Activated CD4-positive, alpha-beta T cell treated with anti-CD3 and anti-CD28 coated beads, Interleukin-2, amount 50 U/mL, for 4 hours (primary cell): ENCODE measurements at places on chromosomes 13 and 19.

DNA sequence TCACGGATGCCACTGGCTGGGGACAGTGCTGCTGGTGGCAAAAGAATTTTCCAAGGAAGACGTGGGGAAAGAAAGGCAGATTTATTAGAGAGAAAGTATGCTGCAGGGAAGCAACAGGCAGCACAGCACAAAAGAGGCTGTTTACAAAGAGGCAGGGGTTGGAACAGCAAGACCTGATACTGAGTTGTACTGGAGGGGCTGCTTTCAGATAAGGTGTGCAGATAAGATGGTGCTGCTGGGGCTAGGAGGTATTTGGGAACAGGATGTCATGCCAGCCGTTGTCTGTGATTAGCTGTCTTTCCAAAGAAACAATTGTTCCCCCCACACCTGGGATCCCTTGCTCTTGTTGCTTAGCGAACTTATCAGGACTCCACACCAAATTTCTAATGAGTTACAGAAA, 2023.3 kb upstream of the PCDH20 start:
- no peak for DNase-seq

DNA sequence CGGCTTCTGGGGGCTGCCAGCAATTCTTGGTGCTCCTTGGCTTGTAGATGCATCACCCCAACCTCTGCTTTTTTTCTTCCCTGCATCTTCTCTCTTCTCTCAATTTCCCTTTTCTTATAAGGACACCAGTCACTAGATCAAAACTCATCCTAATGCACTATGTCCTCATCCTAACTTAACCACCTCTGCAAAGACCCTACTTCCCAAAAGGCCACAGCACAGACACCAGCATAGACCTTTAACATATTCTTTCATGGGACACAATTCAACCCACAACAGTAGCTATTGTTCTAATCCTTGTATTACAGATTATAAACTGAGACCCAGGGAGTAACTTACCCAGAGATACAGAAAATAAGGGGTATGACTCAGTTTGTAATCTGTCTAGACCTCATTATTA, 47.0 kb downstream of the RUBCNL start:
- no peak for DNase-seq

DNA sequence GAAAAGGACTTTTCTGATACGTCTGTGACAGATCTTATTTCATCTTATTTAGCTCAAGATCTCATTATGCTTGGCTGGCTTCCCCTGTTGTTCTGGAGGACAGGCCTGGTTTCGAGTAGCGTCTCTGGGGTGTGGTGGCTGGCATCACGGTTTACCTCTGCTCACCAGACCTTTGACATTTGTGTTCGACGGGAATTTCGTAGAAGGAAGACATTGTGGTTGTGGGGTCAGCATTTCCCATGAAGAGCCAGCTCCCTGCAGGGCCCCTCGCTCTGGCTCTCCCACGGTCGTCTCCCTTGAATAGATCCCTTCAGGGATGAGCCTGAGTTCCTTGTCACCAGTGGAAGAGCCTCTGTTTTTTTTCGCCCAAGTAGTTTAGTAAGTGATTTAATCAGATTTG, 78.6 kb upstream of the TEX29 start:
- DNase-seq = no peak

DNA sequence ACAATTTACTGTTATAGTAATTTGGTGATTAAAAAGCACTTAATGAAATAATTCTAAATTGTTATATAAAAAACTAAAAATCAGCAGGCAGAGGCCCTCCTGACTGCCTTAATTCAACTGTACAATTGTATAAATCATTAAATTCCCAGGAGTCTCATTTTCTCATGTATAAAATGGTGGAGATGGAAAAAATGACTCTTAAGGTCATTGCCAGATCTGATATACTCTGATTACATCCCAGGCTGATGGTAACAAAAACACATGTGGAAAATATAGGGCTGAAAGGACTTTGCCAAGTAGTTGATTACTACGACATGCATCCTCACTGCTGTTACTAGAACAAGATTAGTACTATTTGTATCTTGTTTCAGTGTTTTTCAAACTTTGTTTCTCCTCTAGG, 1020.0 kb upstream of the SLC10A2 start:
- DNase-seq = no peak

- no peak for DNase-seq
Measured at GRCh38 chr19:9939301-9939913, 3.1 kb upstream of the OLFM2 start.

- DNase-seq = no peak
Measured at GRCh38 chr19:39381910-39382611, 8.8 kb downstream of the PAF1 start.

DNA sequence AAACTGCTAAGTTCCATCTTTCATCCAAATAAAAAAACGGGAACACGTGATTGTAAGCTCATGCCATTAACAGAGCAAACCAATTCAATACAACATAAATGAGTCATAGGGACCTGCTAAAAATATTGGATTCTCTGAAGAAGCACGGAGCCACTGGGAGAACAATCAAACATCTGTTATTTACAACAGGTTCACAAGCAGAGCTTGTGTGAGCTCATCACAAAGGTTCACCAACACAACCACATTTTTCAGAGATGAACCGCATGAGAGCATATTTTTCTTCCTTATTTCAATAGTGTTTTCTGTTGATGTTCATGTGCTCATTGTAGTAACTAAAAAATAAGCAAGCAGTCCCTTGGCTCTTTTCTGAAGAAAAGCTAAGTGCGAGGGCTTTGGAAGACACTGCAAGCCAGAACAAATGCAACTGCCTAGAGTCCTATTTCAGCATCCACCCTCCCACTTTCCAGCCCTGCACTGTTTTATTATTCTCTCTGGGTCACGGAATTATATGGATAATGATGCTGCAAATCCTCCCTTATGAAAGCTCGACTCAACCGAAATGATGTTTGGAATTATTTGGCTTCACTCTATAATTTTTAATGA, 545.8 kb downstream of the LIG4 start:
- DNase-seq = no peak

DNA sequence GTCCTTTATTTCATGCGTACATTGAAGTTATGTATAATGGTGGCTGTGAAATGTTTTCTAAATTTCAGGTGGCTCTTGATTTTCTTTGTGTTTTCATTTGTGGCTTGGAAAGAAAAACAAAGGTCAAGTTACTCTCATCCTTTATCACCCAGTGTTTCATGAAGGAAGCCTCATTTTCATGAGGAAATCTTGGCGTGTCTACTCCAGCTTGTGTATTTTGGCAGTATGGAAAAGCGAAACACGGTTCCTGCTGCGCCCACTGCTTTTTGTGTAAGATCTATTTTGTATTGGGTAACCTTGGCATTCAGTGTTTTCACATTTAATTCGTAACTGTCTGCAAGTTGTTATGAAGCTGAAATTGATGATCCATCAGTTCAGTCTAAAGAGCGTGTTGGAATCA, 147.0 kb upstream of the RNF113B start:
- no peak for DNase-seq

DNA sequence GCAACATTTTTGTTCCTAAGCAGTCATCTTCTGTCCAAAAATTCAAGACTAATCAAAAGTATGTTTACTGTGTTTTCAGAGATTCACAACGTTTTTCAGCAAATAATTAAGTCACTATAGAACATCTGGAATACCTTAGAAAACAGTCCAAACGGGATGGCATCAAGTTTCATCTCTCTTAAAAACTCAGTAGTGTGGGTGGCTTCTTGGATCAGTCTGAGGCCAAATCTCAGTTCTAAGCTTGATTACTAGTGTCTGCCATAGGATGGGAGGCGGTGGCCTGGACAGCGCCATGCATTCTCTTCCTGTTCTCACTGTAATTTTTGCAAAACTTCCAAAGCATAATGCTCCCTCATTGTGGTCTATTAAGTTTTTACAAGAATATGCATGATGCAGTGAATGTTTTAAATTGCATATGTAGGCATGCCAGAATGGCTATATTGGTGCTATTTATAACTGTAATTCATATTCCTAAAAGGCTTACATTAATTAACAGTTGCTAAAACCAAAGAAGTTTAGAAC, 37.1 kb downstream of the ANKRD10 start:
- no peak for DNase-seq

- DNase-seq = no peak
Measured at GRCh38 chr13:49977992-49978391, 18.9 kb upstream of the TRIM13 start.

DNA sequence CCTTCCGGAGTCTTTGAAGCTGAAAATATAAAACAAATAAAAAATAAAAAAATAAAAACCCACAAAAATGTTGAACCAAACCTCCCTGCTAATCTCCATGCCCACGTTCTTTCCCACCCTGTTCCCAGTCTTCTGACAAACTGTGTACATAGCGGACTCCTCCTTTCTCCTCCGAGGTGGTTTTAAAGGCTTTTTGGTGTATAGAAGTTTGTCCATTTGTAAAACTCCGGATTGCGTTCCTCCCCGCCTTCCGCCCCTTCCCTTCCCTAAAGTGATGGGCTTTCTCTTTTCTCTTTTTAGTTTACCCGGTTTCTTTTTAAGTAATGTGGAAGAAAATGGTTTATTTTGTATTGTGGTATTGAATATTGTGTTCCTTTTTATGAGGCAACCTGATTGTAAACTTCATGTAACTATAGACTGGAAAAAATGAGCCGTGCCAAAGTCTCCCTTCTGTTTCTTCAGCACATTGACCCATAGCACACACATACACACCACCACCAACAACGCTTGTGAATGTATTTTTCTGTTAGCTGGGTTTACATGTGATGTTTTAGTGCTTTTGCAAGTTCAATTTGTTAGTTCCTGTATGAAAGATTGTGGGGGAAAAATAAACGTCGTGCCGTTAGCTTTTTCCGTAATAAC, 4.4 kb downstream of the ZIC2 start:
- DNase-seq = no peak

GRCh38 chr19:47786566-47786965, 8.1 kb downstream of the SELENOW start:
- no peak for DNase-seq

DNA sequence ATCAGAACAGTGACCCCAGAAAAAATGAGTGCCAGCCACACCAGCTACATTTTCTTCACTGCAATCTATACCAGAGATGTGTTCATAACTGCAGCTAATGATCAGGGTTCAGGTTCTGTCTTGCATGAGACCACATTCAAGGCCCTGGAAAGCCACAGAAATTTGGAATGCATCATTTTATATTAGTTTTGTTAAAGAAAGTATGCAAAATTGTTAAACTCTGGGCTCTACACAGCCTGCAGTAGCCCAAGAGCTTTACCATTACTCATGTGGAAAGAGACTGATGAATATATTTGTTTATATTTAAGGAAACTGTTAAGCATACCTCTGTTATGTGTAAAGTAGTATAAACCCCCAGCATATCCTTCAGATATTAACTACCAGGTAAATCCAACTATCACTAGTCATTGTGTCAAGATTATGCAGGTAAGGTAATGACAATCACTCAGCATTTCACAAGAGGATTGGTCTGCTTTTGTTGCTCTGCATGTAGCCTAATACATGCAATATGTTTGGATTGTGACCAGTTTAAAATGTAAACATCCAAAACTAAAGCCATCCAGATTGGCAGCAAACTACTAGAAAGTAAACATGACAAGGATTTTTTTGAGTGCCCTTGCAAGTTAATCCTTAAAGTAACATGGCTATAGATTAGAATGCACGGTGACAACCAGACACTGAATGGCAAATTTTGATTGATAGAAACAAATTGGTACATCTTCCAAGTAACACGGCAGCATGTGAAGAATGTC, 429.1 kb upstream of the ARGLU1 start:
- no peak for DNase-seq

- no peak for DNase-seq
Measured at GRCh38 chr13:31168166-31168565, 6.5 kb upstream of the HSPH1 start.

GRCh38 chr19:43607238-43608205, 4.4 kb upstream of the SRRM5 start:
- no peak for DNase-seq

DNA sequence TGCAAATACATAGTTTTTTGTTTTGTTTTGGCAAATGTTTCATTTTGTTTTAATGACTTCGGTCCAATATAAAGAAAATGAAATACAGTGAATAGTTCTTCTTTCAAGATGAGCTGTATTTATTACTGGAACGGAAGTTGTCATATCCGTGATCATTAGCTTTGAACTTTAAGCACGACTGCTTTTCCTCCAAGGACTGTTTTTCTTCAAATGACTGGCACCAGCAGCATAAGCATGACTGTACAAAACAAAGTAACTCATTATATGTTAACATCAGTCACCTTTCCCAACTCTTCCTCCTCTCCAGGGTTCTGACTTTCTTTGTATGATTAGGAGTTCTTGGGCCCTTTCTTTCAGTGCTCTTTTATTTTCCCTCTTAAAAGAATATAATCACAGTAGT, 20.5 kb downstream of the EDNRB start:
- no peak for DNase-seq
